Stimulated activated CD4-positive, alpha-beta T cell treated with anti-CD3 and anti-CD28 coated beads, Interleukin-15, amount 100 ng/mL, for 24 hours (primary cell): ENCODE measurements at places on chromosomes 7 and 10.

GRCh38 chr10:52353960-52354394, 39.9 kb downstream of the DKK1 start:
- no peak for DNase-seq

- DNase-seq = no peak
These were observed 166.6 kb downstream of the INHBA start for GRCh38 chr7:41536122-41536872.

GRCh38 chr7:158947627-158948026, 91.3 kb downstream of the DYNC2I1 start:
- no peak for DNase-seq

DNA sequence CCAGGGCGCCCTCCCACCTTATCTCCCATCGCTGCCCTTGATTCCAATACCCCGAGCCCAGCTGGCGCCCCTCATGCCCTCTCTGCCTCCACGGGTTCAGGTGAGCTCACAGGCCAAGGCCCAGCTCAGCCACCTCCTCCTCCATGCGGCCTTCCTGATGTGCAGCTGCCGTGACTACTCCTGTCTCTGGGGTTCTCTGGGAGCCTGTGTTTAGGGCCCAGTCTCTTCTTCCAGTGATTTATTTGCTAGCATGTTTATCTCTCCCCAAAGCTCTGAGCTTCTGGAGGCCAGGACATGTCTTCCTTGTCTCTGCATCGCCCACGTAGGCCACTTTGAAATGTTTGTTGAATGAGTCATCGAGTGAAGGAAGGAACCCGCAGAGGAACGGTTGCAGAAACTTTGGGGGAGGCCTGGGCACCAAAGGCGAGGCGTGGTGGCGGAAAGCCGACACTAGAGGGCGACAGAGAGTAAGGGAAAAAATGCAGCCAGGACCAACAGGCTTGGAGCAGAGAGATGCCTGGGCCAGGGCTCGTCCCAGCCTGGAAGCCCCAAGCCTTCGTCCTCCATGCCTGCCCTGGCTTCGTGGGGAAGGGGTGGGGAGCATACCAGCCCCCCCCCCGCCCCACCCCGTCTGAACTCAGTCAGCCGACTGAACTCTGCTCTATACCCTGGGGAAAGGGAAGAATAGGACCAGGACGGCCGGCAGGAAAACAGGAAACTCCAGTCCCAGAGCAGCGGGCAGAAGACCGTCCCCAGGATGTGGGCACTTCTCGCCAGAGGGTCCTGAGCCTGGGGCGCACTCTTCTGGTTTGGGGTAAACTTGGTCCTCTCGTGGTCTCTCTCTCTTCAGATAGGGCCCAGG, 10.9 kb upstream of the HSPB1 start:
- DNase-seq = peak; percentile 93

GRCh38 chr10:79038104-79038840, 30.5 kb upstream of the ZMIZ1 start:
- no peak for DNase-seq

- DNase-seq = no peak
These were observed 28.1 kb downstream of the UCMA start for GRCh38 chr10:13206091-13206490.

DNA sequence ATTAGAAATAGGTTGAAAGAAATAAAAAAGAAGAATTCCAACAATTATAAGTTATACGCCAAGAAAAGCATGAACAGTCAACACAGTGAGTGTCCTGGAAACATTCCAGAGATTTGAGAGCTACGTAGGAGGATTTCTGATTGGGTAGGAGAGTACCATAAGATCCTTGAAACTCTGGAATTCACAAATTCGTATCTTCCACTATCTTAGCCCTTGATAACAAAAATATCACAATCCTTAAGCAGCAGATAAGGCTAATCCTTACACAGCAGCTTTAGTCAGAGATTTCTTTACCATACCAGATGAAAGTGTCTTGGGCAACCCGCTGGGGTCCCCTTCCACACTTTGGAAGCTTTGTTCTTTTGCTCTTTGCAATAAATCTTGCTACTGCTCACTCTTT, 8.2 kb downstream of the TPK1 start:
- DNase-seq = no peak

GRCh38 chr7:129376076-129376777, 58.0 kb upstream of the STRIP2 start:
- peak; percentile 76 for DNase-seq

- peak; percentile 64 for DNase-seq
These were observed 922 bp downstream of the PPA1 start for GRCh38 chr10:70232155-70232858.

- DNase-seq = no peak
These were observed 122.8 kb downstream of the BAMBI start for GRCh38 chr10:28800144-28800543.

GRCh38 chr7:37732888-37733287, 49.3 kb downstream of the GPR141 start:
- no peak for DNase-seq

GRCh38 chr7:133561396-133561795, 308.5 kb downstream of the EXOC4 start:
- DNase-seq = no peak

DNA sequence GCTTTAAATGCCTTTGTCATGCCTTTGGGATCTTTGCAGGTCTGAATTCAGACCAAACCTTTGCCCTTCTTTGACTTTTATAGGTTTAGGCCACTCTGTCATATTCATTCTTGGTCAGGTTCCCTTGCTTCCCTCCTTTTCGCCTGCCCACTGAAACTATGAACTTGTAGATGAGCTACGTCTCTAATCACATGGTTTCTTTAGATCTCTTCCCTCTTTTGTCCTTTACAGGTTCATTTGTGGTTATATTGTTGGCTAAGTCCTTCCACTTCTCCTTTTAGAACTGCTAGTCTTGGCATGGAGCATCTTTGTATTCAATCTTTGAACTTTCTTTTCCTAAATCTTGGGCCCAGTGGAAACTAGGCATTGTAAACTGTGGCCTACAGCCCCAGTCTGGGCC, 104.0 kb upstream of the ZEB1 start:
- DNase-seq = no peak

DNA sequence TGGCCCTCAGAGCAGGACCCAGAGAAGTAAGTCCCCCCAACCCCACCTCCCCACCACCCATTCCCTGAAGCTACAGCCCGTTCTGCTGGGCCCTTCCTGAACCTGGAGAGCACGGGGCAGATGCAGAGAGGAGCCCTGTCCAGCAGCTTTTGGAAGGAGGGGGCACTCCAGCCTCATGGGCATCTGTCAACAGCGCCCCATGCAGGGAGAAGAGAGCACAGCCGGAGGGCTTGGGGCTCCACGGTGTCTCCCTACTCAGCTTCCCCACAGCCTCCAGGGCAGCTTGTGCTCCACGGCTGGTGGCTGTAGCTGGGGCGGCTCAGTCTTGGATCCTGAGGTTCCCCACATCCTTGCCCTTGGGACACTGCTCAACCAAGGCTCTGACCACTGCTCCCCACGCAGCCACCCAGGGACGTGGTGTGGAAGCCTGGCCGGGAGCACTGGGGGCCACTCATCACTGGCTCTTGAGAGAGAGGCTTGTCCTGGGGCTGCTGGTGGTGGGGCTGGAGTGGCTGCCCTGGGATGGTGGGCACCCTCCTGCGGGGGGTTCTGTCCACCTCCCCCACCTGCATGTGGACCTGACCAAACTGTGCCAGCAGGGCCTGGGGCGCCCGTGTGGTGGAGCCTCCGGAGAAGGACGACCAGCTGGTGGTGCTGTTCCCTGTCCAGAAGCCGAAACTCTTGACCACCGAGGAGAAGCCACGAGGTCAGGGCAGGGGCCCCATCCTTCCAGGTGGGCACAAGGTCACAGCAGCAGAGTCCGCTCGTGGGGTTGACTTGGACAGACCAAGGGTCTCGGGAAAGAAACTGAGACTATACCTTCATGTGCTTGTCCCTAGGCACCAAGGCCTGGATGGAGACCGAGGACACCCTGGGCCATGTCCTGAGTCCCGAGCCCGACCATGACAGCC, 4.5 kb downstream of the PRAP1 start:
- no peak for DNase-seq

DNA sequence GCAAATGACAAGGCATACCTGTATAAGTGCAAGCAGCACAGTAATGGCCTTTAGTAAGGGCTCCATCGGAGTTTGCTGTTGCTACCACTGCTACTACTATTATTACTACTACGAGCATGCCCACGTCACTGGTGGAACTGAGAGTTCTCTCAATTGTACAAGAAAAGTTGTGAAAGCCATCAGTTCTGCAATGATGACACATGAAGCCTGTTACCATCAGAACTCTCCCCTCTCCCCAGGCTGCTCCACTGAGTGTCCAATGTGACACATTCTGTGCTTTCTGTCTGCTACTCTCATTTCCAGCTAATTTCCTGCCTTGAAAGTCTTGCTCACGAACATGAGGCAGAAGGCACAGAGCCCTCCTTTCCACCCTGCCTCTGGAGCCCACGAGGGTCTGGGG, 263.2 kb upstream of the MGMT start:
- DNase-seq = no peak

DNA sequence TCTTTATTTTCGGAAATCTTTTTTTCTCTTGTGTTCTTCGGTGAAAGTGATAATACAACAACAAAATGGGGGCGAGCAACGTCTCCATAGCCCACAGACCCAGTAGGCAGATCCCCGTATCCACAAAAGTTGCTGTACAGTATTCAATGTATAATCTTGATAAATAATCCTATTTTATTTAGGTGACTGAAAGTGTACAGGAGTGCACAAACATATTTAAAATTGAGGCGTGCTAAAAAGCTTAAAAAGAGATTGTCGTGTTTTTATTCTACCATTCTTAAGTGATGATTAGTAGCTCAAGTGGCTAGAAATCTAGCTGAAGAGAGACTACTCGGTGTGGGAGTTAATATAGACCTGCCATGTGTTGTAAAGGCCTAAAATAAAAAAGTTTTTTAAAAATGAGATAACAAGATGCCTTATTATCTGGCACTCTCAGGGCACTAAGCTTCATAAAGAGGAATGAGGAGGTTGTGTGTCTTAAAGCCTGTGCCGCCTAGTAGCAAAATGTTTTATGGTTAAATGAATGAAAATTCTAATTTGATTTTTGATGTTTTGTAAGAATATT, 1.6 kb downstream of the CAPZA2 start:
- DNase-seq = no peak

DNA sequence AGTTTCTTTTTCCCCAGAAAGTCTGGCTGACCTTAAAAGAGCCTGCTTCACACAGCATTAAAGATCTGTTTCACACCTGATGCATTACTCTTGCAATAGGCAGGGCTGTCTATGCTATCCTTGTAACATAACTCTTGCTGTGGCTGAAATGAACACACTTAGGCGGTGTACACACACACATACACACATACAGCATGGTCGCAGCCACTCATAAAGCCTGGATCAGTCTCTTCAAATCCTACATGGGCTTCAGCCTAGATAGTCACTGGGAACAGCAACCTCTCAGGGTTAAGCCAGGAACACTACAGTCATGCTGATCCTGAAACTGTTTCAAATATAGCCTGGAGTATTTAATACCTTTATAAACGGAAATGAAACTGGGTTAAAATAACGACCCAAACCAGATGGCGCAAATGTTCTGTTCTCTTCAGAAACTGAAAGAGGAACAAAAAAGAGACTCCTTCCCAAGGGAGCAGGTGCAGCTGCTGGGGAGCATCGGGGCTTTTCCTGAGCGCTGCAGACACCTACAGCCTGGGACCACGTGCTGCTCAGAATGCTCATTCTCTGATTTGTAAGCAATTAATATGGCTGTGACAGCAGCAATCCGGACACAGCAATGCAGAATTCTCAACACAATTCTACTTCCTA, 61.0 kb upstream of the SFMBT2 start:
- peak; percentile 19 for DNase-seq
